ENCODE measurements at places on chromosomes 1 and 21.

DNA sequence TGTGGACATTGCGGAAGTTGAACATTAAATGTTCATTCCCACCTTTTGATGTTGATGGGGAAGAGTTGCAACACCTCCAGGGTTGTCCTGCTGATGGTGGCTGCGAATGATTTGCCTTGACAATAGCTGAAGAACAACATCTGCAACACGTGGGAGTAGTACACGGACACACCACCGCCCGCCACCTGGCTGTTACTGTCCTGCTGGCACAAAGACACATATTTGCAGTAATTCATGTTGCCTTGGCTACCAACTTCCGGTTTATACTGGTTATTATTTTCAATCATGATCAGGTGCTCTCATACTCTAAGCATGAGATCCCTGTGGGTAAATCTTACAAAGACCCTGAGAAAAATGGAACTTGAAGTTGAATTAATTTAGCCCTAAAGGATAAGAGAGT is 55.2 kb downstream of the UBR4 start:
- DNase-seq: no peak

GRCh38 chr1:1915911-1916840 is 1.1 kb downstream of the CALML6 start:
- DNase-seq: no peak

- no peak for DNase-seq
Observed at GRCh38 chr1:202038688-202039346, 28.4 kb downstream of the ELF3 start.

DNA sequence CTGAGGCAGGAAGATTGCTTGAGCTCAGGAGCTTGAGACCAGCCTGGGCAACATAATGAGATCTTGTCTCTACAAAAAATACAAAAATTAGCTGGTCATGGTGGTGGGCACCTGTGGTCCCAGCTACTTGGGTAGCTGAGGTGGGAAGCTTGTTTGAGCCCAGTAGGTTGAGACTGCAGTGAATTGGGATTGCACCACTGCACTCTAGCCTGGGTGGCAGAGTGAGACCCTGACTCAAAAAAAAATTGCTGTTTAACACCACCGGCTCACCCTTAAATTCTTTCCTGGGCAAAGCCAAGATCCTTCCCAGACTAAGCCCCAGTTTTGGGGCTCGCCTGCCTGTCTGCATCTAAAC is 6.6 kb upstream of the NSUN4 start:
- no peak for DNase-seq

- DNase-seq: no peak
Observed at GRCh38 chr1:202154766-202155477, 5.5 kb downstream of the PTPN7 start.

DNA sequence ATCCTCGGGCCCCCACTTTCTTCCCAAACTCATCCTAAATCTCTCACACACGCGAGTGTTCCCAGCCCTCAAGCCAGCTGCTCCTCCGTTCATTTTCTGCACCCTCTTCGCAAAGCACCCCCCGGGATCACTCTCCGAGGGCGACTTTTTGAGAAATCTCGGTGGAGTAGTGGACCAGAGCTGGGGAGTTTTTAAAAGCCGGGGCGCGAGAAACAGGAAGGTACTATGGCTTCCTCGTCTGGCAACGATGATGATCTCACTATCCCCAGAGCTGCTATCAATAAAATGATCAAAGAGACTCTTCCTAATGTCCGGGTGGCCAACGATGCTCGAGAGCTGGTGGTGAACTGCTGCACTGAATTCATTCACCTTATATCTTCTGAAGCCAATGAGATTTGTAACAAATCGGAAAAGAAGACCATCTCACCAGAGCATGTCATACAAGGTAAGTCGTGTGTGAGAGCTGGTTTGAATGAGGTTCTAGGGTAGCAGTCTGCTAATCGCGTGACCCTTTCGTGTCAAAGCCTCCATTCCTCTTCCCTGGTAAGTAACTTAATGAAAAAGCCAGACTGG is 800 bp downstream of the DR1 start:
- no peak for DNase-seq

GRCh38 chr1:19429611-19430010 is 55.7 kb downstream of the CAPZB start:
- DNase-seq: no peak

GRCh38 chr1:209219791-209220524 is 363.6 kb upstream of the CAMK1G start:
- DNase-seq: no peak

DNA sequence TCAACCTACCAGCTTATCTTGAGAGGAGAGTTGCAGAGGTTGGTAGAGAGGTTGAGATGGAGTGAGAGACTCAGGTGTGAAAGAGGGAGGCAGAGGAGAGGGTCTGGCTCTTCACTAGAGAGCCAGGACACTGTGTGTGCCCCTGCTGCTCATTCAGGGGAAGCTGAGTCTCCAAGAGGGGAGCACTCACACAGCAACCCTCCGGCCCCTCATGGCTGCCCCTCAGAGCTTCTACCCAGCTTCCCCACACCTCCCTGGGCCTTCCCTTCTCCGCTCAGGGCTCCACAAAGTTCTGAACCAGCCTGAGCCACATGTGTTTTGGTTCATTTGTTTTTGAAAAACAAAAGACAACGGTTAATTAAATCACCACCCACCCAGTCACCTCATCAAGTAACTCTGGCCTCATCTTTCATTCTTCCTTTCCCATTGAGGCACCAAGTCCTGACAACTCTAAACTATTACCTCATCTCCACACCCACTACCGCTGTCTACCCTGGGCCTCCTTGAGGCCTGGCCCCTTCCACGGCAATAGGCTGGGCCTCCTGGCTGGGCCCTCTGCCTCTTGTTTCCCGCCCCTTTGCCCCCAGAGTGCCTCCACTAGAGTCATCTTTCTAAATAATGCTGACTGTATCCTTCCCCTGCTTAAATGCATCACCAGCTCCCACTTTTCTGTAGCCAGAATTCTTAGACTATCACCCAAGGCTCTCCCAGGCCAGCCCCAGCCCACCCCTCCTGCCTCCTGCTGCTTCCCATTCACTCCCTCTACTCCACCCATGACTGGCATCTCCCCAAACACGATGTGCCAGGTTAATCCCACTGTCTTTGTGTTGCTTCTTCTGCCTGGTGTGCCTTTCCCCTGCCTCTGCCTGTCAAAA is 33.0 kb downstream of the TNNT2 start:
- DNase-seq: no peak

GRCh38 chr1:39951926-39952325 is 3.0 kb upstream of the MFSD2A start:
- no peak for DNase-seq

DNA sequence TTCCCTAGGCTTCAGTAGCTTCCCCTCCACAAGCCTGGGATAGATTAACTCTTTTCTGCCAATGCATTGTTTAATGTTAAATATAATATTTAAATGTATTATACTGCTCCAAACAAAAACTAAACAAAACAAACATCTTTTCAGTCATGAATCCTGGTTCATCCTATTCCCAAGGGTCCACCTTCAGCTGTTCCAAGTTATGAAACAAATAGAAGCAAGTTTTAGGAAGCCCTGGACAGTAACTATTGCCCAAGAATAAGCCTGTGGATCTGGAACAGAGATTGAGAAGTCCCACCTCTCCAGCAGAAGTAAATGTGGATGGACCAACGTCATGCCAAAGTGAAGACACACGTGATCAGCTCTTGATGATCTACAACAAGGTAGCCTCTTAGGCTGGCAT is 408.1 kb downstream of the SETD4 start:
- DNase-seq: no peak

- no peak for DNase-seq
Observed at GRCh38 chr1:104132382-104132973, 382.8 kb downstream of the AMY1C start.

DNA sequence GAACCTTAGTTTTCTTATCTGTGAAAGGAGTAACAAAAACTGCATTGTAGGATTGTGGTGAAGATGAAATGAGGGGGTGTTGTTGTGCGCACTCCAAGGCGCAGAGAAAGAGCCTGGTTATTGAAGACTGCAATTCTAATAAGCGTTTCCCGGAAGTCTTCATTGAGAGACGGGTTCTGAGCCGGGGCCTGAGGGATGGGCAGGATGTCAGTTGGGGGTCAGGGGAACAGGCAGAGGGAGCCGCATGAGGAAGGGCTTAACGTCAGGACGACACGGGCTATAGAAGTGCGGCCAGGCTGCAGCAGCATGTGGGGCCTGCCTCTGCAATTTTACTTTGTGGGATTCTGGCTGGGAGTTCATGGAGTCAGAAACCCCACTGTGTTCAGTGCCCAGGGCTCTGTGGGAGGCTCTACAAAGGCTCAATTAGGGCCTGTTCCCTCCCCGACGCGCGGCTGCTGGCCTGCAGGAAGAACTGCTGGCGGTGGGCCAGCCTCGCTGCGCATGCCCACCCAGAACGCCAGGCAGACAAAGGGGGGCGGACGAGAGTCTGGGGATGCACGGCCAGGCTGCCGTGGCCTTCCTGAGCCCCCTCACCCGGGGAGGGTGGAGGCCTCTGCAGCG is 20.7 kb downstream of the TRIM62 start:
- no peak for DNase-seq

DNA sequence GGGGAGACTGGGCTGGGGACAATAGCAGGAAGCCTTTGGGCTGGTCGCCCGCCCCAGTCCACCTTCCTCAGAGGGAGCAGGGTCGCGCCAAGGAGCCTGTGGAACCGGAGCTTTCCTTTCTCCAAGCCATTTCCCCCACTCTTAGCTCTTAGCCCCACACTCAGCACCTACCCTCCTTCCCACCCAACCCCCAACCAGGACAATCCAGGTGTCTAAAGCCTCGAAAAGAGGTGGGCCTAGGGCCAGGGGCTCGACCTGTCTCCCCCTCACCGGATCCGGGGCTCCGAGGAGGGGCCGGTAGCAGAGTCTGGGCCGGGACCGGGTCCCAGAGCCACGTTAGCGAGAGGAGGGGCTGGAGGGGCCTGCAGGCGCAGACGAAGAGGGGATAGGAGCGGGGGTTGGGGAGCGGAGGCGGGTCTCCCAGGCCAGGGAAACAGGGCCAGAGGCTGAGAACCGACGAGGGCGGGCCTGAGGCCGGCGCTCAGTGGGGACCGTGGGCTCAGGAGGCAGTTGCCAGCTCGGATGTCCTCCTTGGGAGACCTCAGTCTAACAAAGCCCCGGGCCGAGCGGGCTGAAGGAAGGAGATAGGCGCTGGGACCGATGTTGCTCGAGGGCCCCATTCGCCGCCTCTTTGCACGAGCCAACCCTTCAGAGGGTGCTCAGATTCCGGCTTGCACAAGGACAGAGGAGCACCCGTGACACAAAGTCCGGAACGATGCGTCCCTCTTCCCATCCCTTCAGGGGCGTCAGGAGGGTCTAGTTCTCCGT is 943 bp downstream of the SEMA6C start:
- DNase-seq: no peak

DNA sequence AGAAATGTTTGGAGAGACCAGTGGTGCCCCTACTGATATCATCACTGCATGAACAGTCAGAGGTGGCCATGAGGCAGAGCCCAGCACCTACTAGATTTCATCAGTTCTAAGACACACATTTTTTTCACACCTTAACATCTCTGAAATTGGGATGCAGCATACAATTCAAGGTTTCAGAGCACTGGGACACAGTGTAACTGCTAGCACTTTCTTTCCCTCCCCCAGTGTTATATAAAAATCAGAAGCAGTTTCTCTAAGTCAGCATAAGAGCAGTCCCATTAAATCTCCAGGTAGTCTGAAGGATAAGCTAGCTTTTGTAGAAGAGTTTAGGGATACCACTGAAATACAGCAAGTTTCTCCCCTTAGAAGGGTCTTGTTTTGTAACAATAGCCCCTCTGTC is 10.0 kb upstream of the ANGPTL7 start:
- DNase-seq: no peak

GRCh38 chr1:89351597-89352311 is 12.1 kb upstream of the GBP6 start:
- DNase-seq: no peak

GRCh38 chr1:207841293-207841692 is 69.6 kb downstream of the CD34 start:
- DNase-seq: no peak

DNA sequence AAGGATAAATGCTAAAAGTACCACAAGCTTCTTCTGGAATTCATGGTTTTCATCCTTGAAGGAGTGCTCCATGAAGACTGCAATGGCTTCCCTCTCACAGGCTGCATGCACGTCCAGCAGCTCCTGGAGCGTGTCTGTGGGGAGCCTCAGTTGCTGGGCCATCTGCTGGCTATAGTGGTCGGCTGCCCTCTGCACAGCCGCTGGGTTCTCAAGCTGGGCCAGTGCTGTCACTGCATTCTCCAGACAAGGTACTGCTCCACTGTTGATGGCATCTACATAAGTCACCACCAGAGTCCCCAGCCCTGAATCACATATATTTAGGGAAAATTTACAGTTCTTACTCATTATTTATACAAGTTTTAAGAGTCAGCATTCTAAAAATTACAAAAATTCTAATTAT is 8.7 kb downstream of the GBP4 start:
- no peak for DNase-seq

DNA sequence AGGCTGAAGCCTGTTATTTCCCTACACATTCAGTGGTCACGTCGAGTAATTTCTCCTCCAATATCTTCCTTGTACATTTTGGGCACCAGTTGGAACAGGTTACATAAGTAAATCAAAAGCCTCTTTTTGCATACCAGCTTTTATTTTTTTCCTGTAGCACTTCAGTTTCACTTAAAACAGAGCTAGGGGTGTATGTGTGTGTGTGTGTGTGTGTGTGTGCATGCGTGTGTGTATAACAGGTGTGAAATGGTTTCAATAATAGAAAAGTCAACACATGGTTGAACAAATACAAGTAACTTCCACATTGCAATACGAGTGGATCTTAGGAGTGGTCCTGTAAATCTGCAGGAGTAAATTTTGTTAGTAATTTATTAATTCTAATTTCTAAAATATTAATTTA is 3.0 kb upstream of the MAN1A2 start:
- no peak for DNase-seq

- no peak for DNase-seq
Observed at GRCh38 chr1:197933647-197934046, 16.5 kb downstream of the LHX9 start.

DNA sequence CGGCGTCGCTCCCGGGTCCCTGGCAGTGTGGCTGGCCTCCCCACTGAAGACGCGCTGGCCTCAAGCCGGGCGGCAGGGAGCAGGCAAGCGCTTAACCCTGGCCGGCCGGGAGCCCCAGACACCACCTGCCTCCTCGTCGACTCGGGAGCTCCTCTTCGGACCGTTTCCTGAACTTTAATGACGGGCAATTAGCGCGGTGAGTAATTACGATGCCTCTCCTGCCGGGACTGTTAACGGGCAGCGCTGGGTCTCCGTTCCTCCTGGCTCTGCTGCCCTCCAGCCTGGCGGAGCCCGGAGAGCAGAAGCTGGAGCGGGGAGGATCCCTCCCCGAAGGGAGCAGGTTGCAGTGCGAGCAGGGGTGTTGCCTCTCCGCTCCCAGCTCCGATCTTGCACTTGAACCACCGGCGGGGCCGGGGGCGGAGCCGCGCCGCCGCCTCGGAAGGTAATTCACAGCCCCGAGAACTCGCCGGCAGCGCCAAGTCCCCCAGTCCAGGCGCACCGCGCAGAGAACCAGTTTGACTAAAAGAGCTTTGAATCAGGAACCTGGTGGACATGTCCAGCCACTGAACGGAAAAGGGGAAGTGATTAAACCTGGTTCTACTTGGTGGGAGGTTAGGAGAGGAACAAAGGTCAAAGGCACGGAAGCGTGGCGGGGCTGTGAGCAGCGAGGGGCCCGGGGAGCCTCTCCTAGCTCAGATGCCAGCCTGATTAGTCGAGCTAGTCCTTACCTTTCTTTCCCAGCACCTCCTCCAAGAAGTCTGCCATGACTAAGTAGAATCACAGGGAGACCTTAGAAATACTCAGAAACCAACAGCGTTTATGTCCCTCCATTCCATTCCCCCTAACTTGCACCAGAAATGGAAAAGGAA is 18.3 kb upstream of the PLEKHA6 start:
- DNase-seq: no peak

GRCh38 chr21:41086569-41086968 is 81.4 kb upstream of the BACE2 start:
- no peak for DNase-seq

Measured in bone marrow (tissue), 2 donors.